ENCODE measurements at places on chromosomes 2 and 18.
A peak's percentile ranks its signal among the peaks of the same experiment; 100 is the strongest.

DNA sequence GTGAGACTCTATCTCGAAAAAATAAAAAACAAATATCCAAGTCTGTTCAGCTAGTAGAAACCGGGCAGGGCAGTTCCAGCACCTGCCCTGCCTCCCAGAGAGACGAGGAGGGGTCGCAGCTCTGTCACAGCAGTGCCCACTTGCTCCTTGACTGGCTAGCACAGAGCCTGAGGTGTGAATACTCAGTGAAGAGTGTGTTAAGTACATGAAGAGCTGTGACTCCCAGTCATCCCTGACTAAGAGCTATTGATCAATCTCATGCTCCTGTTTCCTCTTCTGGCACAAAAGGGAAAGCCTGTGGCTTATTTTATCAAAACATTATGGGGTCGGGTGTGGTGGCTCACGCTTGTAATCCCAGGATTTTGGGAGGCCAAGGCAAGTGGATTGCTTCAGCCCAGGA is 83.0 kb upstream of the FZD7 start:
- no peak for DNase-seq

- DNase-seq, result no peak
These were observed 11.5 kb downstream of the ANKRD29 start for GRCh38 chr18:23650968-23651927.

- peak; percentile 67 for DNase-seq
These were observed at the start of gene HK2 for GRCh38 chr2:74833418-74834233. HK2 (plus strand) TSS chr2:74834127; CDS start chr2:74834581, 454 bp downstream.

- DNase-seq, result no peak
These were observed 21.8 kb downstream of the TNFAIP6 start for GRCh38 chr2:151379169-151379568.

- no peak for DNase-seq
These were observed 474.9 kb downstream of the NRXN1 start for GRCh38 chr2:50556934-50557575.

DNA sequence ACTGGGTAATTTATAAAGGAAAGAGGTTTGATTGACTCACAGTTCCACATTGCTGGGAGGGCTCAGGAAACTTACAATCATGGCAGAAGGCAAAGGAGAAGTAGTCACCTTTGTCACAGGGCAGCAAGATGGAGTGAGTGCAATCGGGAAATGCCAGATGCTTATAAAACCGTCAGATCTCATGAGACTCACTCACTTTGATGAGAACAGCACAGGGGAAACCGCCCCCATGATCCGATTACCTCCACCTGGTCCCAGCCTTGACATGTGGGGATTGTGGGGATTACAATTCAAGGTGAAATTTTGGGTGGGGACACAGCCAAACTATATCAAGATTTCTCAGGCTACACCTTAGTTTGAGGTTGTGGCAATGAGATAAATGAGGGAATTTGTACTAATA is 54.9 kb downstream of the AKAIN1 start:
- DNase-seq, result no peak

GRCh38 chr2:183950673-183951072 is 647.7 kb upstream of the ZNF804A start:
- DNase-seq, result no peak

- no peak for DNase-seq
These were observed 828.7 kb downstream of the SUCLG1 start for GRCh38 chr2:83630351-83630750.
